ENCODE measurements at places on chromosomes 16 and 17.

DNA sequence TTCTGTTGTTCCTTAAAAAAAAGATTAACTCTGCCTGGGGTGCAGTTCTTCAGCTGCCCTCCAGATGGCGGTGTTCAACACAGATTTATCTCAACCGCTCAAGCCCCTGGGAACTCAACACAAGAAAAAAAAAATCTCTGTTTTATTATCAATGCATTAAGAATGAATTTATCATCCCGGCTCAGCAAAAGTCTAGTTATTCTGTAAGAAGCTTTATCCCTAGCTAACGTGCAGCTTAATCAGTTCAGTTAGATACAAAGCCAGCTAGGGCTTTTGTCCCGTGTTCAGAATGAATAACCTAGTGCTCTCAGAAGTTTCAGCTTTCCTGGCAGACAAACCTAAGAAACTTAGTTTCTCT, 475.9 kb upstream of the CCL2 start:
- peak; percentile 21 for DNase-seq

DNA sequence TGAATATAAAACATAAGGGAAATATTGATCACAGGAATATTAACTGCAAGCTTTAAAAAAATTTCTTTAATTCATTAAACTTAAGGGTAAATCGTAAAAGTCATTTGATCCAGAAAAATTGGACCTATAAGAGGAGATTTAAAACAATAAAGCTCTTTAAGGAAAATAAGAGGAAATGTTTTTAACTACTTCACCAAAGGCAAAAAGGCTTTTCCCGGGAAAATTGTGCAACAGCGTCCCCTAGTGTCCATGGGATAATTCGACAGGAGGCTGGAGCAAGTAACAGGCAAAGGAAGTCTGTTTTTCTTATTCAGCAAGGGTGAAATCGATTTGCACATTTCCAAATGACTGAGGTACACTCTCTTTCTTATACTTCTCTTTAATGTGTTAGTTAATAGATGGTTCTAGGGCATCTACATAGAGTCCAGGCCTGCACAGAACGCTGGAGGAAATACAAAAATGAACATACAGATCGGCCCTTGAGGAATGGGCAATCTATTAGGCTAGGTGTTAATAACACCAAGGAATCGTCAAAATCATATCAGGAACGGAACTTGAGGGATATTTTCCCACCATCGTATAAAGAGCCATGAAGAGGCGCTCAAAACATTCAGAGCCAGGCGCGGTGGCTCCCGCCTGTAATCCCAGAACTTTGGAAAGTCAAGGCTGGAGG, 61.4 kb downstream of the ZNF18 start:
- DNase-seq, result no peak

DNA sequence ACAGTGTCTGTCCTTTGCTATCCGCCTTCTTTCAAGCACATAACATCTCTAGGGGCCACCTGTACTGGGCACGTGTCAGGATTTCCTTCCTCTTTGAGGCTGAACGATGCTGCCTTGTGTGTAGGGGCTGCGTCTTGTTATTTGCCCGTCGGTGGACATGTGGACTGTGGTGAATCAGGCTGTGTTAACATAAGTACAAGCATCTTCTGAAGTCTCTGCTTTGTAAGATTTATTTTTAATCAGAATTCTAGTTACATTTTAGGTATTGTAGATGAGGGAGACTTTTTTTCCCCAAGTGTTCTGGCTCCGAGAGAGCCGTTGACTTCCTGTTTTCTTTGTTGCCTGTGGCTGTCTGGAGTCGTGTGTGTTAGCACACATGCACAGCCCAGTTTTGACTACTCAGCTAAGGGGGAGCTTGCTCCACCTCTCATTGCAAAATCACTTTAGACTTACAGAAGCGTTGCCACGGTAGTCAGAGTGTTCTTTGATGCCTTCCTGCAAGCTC, 26.1 kb downstream of the SPG7 start:
- no peak for DNase-seq

DNA sequence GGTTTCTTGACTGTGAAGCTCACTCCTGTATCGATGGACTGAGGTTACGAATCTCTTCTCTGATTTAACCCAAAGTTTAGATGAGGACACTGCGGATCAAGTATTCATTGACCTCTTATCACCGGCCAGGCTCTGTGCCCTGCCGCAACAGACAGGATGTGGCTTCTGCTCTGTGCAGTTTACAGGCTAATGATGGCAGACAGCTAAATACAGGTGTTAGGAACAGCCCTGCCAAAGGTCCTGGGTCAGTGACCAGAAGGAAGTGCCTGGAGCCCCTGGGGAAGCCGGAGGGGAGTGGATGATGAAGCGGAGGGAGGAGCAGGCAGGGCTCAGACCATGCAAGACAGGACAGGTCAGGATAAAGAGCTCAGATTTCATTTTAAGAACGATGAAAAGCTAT, 44.4 kb downstream of the HAPSTR1 start:
- DNase-seq, result peak; percentile 17

- DNase-seq, result no peak
Observed at GRCh38 chr17:77089124-77089490, 51.7 kb upstream of the SEC14L1 start.

DNA sequence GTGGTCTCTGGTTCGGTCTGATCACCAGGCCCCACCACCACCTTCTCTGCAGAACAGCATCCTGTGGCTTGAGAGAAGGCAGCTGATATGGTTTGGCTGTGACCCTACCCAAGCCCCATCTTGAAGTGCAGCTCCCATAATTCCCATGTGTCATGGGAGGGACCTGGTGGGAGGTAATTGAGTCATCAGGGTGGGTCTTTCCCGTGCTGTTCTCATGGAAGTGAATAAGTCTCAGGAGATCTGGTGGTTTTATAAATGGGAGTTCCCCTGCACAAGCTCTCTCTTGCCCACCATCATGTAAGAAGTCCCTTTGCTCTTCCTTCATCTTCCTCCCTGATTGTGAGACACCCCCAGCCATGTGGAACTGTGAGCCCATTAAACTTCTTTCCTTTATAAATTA, 352.3 kb upstream of the CDH5 start:
- no peak for DNase-seq

- no peak for DNase-seq
Observed at GRCh38 chr17:27463235-27463677, 7.0 kb downstream of the KSR1 start.

GRCh38 chr17:45374501-45374900, 57.7 kb upstream of the MAP3K14 start:
- no peak for DNase-seq

DNA sequence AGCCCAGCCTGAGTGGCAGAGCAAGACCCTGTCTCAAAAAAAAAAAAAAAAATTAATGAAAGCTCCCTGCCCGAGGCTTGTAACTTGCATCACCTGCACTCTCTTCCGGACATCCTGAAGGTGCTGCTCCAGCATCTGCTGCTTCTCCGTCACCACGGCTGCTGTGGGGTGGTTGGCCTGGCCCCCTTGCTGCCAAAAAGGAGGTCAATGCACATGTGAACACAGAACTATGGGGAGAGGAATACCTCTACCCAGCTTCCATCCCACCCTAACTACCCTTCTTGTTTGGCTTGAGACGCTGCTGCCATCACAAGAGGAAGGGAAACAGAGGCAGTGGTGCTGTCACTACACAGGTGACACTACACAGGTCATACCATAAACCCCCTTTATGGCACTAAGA, 49.0 kb downstream of the STAT3 start:
- no peak for DNase-seq

- no peak for DNase-seq
Observed at GRCh38 chr17:60506312-60506711, 19.7 kb downstream of the APPBP2 start.

GRCh38 chr17:27545562-27546229, 85.3 kb upstream of the LGALS9 start:
- DNase-seq, result no peak

- no peak for DNase-seq
Observed at GRCh38 chr16:2497695-2498484, 15.9 kb upstream of the ATP6V0C start.

- DNase-seq, result no peak
Observed at GRCh38 chr17:19978805-19979211, 1.2 kb upstream of the AKAP10 start.

DNA sequence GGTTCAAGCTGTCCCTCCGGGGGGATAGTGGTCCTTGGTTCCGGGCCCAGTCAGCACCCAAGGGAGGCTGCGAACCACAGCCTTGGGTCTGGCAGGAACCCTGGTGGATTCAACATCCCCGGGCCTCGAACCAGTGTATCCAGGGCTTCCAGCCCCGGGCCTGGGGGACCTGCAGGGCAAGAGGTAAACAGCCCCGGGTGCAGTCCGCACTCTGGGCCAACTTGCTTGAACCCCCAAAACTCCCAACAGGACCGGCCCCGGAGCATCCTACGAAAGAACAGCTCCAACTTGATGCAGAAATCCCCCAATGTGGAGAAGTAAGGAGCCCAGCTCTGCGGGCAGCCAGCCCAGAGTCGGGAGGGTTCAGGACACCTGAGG, 1.5 kb upstream of the NEURL4 start:
- no peak for DNase-seq

- no peak for DNase-seq
Observed at GRCh38 chr16:89420204-89420603, 70.2 kb downstream of the ANKRD11 start.

GRCh38 chr17:2688351-2689342, 22.9 kb downstream of the CLUH start:
- DNase-seq, result peak; percentile 34

- no peak for DNase-seq
Observed at GRCh38 chr17:538181-538973, 176.3 kb downstream of the VPS53 start.

DNA sequence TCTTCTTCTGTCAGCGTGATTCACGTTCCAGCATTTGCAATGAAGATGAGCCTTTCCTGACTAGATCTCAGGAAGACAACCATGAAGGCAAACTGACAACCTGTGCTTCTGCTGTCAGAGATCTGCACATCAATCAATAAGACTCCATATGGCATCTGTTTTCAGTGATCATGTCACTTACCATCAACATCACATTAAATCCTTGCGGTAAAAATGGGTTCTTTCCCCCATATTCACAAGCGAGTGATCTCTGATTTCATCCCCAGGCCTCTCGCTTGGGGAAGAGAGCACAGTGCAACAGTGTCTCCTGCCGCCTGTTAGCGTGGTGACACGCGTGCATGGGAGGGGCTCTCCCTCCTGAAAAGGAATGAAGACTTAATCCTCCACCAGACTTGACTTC, 11.1 kb downstream of the NACA2 start:
- DNase-seq, result no peak

GRCh38 chr16:79469999-79470398, 130.5 kb downstream of the MAF start:
- no peak for DNase-seq

DNA sequence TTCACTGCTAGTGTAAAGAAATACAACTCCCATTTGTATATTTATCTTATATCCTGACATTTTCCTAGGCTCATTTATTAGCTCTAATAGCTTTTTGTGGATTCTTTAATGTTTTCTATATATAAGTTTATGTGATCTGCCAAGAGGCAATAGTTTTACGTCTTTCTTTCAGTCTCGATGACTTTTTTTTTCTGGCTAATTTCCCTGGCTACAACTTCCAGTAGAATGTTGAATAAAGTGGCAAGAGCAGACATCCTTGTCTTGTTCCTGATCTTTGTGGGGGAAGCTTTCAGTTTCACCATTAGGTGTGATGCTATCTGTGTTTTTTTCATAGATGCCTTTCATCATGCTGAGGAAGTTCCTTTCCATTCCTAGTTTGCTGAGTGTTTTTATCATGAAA, 43.9 kb upstream of the ABCA3 start:
- DNase-seq, result no peak

DNA sequence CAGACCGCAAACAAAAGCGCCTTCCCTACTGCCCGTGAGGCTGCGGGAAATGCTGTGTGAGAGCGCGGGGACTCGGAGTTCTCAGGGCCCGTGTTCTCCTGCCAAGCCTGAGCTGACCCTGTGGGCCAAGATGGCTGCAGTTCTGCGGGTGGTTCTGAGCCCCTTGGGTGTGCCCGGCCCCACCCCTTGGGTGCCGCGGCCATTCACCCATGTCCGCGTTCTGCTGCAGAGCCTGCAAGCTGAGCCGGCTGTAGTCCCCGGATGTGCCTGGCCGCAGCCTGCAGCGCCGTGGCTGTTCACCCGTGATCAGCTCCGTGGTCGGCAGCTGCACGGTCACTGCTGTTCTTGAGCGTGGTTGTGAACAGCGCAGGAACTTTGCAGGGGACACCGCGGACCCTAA, 20.0 kb downstream of the ACSF3 start:
- DNase-seq, result peak; percentile 30

- DNase-seq, result no peak
Observed at GRCh38 chr16:12255919-12256665, 279.6 kb downstream of the SNX29 start.
